Stimulated activated CD4-positive, alpha-beta T cell treated with anti-CD3 and anti-CD28 coated beads, Interleukin-2, amount 100 ng/mL, for 48 hours (primary cell): ENCODE measurements at places on chromosomes 3 and 15.

- no peak for DNase-seq
These were observed 8.6 kb downstream of the WDR73 start for GRCh38 chr15:84645496-84645895.

- DNase-seq = no peak
These were observed 172.0 kb downstream of the TCF12 start for GRCh38 chr15:57090496-57090859.

GRCh38 chr3:136708333-136708985, 43.7 kb downstream of the STAG1 start:
- no peak for DNase-seq

DNA sequence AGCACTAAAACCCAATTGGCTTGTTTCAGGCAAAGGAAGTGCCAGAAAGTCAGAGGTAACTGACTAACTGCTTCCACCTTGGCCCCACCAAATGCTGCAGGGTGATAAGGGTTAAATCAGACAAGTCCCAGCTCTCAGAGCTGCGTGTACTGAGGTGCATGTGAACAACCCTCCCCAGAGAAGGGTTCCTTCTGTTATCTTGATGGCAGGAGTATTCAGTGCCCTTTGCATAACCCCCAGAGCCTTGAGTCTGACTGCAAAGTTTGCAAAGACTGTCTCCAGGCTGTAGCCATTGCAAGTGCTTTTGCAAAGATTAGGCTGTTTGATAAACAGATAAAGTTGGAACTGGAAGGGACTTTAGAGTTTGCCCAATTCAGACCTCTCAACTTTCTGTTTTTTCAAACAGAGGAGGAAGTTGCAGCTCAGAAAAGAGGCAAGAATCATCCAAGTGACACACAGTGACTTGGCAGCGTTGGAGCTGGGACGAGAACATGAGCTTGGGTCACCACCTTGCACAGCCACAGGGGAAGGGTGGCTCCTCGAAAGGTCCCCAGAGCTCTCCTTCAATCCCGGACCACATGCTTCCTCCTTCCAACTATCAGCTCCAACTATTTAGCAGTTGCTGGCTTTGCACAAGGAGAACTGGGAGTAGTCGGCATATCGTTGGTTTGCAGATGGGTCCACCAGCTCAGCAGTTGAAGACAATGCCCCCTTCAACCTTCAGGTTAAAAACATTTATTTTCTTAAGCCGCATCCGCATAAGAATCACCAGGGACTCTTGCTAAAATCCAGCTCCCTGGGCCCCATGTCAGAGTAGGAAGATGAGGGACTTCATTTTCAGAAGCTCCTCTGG, 224.8 kb upstream of the HES1 start:
- DNase-seq = no peak

GRCh38 chr3:86961297-86961696, 29.7 kb downstream of the VGLL3 start:
- no peak for DNase-seq

- DNase-seq = no peak
These were observed 2.2 kb upstream of the EPHB3 start for GRCh38 chr3:184559336-184559735.

GRCh38 chr3:8790529-8790928, 21.1 kb upstream of the OXTR start:
- no peak for DNase-seq

GRCh38 chr15:58015565-58015964, 49.9 kb downstream of the ALDH1A2 start:
- DNase-seq = no peak

DNA sequence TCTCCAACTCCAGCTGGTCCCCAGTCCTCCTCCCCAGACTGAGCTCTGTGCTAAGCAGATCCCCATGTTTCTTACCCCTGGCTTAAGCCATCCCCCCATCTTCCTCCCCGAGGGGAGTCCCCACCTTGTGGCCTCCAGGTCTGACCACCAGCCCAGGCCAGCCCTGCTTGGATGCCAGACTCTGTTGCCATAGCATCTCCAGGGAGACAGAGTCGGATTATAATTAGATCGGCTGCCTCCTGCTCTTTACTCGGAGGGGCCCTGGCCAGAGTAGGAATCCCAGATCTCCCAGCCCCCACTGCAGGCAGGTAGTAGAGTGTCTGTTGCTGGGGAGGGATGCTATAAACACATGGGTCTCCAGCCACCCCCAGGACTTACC, 2.4 kb downstream of the KLHDC8B start:
- no peak for DNase-seq

- DNase-seq = no peak
These were observed 35.9 kb upstream of the MYH15 start for GRCh38 chr3:108546247-108546646.

DNA sequence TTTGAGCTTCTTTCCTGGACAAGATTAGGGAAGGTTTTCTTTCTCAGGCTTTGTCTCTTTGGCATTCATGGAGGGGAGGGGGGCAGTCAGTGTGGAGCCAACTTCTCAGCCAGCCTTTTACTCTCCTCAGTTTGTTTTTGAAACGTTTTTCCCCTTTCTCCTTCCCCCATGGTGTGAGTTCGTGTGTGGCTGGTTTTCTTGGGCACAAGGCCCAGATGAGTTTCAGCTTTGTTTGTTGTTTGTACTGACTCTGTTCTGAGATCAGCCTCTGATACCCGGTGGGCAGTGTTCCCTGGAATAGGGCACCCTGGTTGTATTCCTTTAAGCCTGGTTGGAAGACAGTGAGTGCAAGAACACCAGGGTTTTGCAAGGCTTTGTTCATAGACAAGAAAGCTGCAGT, 168.2 kb upstream of the RARB start:
- DNase-seq = no peak

DNA sequence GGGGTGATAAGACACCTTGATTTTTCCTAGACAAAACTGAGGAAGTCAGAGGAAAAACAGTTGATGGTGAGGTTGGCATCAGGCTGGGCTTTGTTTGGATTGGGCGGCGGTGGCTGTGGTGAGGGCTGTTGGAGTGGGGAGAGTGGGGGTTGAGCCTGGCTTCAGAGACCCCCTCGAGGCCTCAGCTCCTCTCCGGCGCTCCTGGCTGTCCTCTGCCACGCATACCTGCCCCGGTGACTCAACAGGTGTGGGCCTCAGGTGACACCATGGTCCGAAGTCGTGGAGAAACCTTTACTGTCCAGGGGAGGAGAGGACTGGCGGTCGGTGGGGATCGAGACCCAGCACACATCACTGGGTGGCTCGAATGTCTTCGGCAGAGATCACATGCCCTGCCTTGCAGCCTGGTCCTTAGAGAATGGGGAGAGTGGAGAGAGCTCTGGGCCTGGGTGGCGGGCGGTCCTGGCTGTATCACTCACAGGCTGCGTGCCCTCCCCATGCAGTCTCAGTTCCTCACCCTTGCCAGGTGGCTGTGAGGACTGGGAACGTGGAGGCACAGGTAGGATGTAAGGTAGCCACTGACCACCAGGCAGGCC, 2.6 kb downstream of the APBA2 start:
- no peak for DNase-seq

DNA sequence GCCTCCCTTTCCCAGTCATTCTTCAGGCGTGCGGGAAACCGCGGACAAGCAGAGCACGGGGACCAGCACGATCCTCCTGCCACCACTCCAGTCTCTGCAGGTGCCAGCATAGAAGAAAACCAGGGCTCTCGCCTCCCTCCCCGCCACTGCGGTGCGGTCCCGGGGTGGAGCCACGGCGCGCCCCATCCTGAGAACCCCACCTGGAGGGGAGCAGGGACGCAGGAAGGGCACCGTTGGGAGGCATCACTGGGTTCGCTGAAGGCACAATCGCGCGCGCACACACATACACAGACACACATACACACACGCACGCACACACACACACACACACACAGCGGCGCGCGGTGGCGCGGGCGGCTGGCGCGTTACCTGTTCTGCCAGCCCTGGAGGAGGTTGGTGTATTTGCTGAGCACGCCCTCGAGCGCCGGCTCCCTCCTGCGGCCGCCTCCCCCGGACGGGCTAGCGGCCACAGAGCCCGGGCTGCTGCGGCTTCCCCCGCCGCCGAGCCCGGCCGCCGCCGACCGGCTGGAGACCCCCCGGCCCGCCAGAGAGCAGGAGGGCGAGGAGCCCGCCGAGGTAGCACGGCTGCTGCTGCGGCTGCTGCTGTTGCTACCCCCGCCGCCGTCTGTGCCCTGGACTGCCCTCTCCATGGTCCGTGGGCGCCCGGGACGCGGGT, 394 bp downstream of the OSBPL10 start:
- DNase-seq = peak; percentile 40

DNA sequence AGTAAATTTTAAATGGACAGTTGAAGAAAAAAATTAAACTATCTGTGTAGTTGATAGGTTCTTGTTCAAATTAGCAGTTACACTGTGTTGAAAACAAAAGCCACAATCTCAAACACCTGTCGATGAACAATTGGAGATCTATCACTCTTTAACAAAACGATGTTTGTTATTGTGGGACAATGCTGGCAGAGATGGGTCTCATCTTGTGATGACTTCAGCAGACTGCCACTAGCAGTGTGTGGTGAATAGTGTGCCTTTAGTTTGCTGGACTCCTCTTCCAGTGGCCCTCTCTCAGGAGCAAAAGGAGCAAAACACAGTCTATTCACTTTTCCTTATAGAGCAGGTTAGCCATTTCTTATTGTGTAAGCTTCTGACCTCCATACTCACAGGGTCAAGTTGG, 14.7 kb upstream of the TRIM59 start:
- no peak for DNase-seq

DNA sequence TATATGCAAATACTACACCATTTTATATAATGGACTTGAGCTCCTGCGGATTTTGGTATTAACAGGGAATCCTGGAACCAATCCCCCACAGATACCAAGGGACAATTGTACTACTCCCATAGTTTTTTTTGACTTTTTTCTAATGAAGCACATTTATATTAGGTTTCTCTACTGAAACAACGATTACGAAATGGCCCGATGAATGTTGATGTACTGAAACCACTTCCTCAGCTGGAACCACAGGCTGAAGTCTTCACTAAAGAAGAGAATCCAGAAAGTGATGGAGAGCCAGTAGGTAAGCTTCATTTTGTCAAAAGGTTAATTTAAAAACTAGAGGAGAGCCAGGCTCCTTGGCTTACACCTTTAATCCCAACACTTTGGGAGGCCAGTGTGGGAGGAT, 121.5 kb upstream of the LRRFIP2 start:
- no peak for DNase-seq

DNA sequence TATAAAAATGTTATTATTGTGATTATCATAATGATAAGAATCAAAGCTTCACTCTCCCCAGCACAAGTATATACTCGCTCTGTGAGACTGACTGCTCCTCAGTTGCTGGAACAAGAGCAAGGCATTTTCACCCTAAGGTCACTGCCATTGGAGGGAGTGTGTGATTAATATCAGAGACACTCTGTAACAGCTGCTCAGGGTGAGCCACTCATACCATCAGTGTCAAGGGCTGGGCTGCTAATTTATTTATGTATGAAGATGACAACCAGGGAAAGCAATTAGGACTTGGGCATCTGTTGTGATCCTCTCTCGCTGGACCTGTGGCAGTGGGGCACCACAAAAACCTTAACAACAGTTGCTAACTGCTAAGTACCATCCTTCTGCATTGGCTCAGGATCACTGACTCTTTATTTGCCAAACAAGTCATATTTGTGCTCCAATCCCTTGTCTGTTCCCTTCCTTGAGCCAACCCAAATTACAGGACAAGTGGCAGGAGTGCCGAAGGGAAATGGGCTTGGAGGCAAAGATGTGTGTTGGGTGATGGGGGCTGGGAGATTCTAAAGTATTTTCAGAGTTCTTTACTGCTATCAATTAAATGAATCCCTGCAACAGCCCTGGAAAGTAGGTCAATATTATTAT, 297.5 kb upstream of the STT3B start:
- DNase-seq = no peak
